ENCODE measurements at places on chromosomes 7 and 10.

DNA sequence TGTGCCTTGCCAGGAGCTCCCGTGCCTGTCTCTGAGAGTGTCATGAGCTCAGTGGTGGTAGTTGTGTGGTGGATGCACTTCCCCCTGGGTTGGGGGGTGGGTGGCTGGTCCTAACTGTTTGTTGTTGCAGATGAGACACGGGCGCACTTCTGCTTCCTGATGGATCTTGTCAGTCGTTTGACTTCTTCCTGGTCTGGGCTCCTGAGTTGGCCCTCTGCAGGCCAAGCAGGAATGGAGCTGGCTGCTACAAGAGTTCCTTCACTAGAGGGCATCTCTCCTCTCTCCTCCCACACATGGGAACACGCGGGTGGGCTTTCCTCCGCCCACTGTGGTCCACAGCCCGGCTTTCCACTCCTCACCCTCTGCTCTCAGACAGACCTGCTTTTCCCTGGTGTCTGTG, 82.0 kb downstream of the BMS1 start:
- DNase-seq: no peak

DNA sequence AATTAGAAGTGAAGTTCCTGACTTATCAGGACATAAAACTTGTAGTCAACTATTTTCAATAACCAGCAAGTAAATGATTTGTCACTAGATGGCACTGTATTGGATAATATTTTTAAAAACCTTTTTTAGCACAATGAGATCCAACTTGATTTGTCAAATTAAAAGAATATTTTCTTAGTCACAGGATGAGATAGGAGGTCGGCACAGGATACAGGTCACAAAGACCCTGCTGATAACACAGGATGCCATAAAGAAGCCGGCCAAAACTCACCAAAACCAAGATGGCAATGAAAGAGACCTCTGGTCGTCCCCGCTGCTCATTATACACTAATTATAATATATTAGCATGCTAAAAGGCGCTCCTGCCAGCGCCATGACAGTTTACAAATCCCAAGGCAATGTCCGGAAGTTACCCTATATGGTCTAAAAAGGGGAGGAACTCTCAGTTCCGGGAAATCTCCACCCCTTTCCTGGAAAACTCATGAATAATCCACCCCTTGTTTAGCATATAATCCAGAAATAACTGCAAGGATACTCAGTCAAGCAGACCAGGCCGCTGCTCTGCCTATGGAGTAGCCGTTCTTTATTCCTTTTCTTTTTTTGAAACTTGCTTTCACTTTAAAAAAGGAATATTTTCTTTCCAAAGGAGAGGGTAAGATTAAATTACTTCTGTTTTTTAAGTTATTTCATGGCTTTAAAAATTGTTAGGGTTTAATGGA, 255.7 kb upstream of the MKLN1 start:
- no peak for DNase-seq

DNA sequence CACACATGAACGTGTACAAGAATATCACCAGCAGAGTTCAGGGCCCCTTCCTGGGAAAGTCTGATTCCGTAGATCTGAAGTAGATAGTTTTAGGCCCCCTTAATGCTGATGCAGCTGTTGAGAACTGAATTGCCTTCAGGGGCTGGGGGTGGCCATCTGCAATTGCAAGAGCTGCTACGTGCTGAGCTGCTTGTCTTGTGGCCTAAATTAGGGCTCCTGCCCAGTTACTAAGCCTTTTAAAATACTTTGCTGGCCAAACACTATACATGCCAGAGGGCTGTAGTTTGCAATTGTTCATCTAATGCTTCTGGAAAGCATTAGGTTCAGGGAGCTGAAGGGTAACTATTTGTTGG, 71.7 kb downstream of the TMEM178B start:
- no peak for DNase-seq

DNA sequence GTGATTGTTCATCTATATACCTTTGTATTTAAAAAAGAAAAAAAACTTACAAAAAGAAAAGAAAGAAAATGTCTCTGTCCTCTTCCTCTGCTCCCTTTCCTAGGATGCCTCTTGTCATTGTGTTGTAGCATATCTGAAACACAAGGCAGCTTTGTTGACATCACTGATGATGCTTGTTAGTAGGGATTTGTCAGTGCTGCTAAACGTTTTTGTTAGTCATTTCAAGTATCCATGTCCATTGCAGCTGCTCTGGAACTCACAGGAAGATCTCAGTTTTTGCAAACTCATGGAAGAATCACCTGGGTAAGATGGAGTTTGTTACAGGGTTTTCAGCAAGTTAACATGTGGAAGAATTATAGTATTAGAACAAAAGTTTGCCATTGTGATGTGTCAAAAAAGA, 123.6 kb downstream of the CCSER2 start:
- DNase-seq: no peak

GRCh38 chr7:25569765-25570164, 341.5 kb upstream of the NPVF start:
- no peak for DNase-seq

GRCh38 chr10:113359655-113360054, 193.2 kb upstream of the HABP2 start:
- DNase-seq: no peak

DNA sequence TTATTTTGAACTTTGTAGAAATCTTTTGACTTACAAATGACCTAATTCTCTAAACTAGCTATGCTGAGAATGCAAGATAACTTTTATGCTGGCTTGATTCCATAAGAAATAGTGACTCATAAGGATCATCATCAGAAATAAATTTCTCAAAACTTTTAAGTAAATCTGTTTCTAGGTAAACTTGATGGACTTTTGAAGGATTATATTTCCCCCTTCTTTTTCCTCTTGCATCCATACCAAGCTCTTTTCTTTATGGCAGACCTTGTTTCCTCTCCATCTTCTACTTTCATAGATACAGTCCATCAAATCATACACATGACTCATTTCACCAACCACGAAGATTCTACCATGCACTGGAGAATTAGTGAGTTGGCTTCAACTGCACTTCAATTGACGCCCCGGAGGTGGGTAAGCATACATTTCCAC, 336.3 kb downstream of the KCNMA1 start:
- no peak for DNase-seq

- no peak for DNase-seq
Observed at GRCh38 chr7:148964483-148965267, 63.6 kb downstream of the PDIA4 start.

- DNase-seq: no peak
Observed at GRCh38 chr10:79266084-79266483, 81.2 kb upstream of the PPIF start.

DNA sequence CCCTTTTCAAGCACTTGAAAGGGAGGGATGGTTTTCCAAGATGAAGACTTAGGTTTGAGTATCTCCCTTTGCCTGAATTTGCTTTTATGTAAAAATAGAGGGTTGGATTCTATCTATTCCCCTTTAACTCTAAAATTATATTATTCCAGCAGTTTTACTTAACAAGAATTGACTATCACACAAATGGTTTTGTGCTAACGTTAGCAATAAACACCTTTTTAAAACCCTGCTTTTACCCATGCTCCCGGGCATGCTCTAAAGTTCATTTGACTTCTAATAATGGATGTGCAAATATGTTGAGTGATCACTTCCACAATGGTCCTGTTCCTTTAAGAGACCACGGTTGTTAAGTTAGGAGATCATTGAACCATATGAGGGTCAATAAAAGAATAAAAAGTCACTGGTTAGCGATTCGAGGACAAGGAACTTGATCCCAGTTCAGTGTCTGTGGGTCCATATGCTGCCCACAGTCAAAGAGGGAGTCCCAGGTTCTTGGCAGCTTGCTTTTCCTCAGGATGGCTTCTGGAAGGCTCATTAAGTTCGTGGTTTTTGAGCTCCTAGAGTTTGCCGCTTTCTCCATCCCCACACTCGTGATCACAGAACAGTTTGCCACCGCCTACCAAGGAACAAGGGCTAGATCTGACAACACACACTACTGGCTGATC, at the start of gene TMEM236:
Gene TMEM236 (plus strand): TSS at position 421 of the 665 bp plus-strand sequence. CDS start 95 bp downstream, at position 516.
- DNase-seq: no peak

DNA sequence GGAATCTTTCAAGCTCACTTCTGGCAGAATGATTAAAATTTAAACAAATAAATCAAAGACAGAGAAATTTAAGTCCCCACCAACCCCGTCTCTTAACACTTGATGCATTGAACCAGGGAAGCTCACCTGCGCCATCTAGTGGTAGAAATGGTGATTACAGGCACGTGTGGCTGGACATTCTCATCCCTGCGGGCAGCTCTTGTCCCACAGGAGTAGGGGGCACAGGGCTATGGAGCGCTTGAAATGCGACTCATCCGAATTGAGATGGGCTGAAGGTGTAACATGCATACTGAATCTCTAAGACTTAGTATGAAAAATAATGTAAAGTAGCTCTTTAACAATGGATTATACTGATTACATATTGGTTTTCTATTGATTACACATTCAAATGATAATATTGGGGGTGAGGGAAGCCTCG, 24.8 kb upstream of the SLIT1 start:
- DNase-seq: peak; percentile 50

DNA sequence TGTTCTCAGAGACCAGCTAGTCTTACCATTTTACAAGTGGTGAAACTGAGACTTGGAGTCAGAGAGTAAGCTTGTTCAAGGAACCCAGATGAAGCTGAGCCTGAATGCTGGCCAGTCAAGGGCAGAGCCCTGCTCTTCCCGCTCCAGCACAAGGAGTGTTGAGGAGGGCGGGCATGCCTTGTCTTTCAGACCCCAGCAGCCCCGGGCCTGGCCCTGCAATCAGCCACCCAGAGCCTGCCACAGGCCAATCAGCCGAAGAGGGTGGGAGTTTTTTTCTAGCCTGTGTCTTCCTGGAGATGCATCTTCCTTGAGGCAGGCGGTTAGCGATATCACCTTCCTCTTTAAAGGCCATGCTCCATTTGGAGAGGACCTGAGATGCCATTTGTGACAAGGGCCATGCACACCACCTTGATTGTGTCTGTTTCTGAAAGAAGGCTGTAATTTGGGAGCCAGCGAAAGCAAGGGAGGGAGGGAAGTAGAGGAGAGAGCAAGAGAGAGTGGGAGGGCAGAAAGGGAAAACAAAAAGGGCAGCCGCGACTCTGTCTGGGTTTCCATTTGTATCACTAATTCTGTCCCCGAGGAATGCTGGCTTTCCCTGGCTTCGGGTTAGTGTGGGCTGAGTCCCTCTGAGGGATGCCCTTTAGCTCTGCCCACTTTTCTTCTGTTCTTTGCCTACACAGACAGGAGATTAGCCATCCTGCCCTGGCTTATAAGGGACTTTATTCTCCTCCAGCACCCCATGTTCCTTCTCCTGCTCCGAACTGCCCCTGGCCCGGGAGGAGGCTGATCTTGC, 8.0 kb downstream of the CDH23 start:
- no peak for DNase-seq

DNA sequence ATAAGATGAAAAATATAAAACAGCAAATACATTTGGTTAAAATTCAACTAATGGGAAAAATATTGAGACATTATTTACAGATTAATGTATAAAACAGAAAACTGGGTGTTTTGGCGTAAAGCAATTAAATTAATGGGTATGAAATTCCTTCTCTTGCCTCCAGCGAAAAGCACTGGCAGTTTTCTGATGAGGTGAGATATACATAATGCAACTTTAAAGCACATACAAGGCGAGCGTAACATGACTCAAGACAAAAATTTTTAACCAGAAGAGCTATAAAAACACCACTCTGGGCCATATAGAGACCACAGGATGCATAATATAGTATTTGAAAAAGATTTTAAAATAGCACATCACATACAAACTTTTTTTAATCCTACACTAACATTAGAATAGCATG, 120.6 kb downstream of the ODAD2 start:
- no peak for DNase-seq

DNA sequence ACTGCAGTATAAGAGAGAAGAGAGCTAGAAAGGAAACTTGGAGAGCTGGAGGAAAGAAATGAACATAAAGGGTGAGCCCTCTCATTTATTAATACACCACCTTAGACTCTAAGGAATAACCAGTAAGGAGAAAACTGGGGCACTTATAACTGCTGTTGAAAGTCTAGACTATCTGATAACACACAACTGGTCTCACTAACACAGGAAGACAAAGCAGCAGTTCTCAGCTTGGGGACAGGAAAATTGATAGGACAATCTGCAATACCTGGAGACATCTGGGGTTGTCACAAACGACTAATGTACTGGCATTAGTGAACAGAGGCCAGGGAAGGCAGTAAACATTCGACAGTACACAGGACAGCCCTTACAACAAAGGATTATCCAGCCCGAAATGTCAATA, 6.8 kb downstream of the ELMO1 start:
- no peak for DNase-seq

DNA sequence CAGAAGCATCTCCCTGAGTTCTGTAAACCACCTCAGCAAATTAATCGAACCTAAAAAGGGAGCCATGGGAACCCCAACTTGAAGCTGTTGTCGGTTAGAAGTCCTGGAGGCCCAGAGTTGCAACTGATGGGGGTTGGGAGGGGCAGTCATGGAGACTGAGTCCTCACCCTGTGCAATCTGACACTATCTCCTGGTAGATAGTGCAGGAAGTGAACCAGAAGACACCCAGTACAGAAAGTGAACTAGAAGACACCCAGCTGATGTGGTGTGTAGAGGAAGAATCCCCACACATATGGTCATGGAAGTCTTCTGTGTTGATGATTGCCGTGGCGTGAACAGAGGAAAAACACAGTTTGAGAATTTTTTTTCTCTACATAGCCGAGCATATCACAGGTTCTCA, 58.8 kb upstream of the SRRM3 start:
- no peak for DNase-seq

GRCh38 chr7:116231949-116232348, 21.6 kb downstream of the TES start:
- no peak for DNase-seq

GRCh38 chr10:75400771-75401568, 594 bp downstream of the ZNF503 start:
- no peak for DNase-seq

GRCh38 chr10:114311023-114311422, 72.0 kb downstream of the VWA2 start:
- no peak for DNase-seq

DNA sequence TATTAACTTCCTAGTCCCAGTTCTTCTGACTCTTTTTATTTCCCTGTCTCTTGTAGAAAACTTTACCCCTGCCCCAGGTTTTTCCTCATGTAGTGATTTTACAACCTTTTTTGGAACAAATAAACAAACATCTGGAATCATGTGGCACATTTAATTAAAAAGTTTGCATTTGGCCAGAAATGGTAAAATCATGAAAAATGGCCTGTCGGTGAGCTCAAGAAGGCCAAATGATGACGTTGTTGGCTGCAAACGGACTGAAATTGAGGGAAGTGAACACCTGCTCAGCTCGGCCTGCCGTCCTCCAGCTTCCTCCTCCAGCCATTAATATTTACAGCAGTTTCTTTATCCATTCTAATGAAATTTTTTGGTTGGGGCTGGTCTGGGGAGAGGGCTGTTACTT, 902.8 kb downstream of the LRMDA start:
- DNase-seq: no peak

DNA sequence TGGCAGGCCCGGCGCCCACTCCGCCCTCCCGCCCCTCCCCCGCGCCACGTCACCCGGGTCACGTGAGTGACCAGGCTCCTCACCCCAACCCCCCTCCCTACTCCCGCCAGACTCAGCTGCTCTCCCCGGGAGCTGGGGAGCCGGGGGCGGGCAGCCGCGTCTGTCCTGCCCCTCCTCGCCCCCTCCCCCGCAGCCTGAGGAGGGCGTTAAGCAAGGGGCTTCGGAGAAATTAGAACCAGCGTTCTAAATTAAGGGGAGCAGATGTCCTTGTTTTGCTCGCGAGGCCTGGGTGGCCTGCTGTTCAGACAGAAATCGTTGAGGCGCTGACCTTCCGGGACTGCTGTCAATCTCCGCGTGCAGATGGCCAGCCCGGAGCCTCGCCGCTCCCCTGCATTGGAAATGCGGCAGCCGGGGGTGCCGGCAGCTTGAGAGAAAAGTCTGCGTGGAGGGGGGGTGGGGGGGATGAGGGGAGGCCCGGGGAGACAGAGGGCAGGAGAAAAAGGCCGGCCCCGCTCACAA, 102.2 kb upstream of the ZNF438 start:
- peak; percentile 59 for DNase-seq

- no peak for DNase-seq
Observed at GRCh38 chr10:29539412-29539811, 95.4 kb downstream of the SVIL start.
